ENCODE measurements at places on chromosomes 1 and 21.

DNA sequence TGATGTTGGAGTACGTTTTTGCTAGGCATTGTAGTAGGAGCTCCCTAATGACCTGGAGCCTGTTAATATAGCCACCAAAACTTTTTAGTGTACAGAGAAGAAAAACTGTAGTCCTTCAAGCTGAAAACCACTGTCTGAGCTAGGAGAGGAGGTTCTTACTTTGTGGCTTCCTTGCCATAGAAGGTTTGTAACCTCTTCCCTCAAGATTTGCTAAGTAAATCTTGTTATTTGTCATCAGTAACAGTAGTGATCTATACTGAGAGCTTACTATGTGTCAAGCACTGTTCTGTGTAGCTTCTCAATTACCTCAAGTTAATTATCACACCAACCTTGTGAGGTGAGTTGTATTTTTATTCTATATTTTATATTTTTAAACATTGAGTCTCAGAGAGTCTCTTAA lies 21.2 kb upstream of the LRRC8C start:
- no peak for DNase-seq

DNA sequence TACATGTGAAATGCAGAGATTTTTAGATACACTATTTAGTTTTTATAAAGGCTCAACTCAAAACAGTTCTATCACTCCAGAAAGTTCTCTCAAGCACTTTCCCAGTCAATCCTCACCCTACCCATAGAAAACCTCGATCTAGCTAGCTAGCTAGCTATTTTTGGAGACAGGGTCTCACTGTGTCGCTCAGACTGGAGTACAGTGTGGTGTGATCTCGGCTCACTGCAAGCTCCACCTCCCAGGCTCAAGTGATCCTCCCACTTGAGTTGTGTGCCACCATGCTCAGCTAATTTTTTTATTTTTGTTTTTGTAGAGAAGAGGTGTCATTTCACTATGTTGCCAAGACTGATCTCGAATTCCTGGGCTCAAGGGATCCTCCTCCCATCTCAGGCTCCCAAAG lies 236.9 kb downstream of the RERE start:
- no peak for DNase-seq

DNA sequence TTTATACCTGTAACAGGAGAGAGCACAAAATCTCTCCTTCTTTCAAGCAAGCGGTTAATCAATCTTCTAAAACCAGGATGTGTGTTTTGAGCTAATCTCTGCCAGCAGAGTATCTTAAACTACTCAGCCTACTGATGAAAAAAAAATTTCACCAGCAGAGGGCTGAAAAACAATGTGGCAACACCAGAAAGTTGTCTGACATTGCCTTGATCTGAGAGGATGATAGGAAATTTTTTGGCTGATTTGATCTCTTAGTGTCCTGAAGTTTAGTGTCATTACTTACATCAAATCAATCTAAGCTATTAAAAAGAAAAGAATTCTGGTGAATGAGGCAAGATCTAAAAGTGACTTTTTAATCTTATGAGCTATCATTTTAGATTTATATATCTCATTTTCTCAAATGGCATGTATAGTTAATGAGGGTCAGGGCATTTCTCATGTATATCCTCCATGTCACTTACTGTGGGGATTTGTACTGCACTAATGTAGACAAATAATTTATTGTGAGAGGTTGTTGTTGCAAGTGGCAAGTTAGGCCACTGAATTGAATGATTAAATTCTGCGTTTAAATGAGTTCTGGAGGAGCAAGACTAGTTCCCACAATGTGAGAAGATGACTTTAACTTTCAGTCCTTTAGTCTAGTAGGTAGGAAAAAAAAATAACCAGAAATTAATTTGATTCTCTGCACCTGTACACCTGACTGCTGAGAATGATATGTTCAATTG lies 10.9 kb downstream of the ADAMTS1 start:
- DNase-seq = no peak

GRCh38 chr1:41892301-41892781 lies 26.4 kb downstream of the HIVEP3 start:
- no peak for DNase-seq

DNA sequence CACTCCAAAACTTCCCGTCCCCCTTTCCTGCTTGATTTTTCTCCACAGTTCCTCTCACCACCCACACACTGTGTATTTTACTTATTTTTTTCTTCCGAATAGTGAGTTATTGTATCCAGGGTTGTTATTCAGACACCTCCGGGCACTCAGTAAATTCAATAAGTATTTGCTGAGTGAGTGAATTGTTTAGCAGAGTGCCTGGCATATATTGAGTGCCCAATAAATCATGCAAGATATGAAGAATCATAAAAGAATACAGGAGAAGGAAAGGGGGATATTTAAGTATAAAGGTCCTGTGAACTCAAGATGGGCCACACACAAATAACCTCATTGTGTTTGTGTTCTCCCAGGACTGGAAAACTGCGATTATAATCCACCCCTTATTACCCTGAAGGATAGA lies 139.9 kb downstream of the GALNT2 start:
- no peak for DNase-seq

DNA sequence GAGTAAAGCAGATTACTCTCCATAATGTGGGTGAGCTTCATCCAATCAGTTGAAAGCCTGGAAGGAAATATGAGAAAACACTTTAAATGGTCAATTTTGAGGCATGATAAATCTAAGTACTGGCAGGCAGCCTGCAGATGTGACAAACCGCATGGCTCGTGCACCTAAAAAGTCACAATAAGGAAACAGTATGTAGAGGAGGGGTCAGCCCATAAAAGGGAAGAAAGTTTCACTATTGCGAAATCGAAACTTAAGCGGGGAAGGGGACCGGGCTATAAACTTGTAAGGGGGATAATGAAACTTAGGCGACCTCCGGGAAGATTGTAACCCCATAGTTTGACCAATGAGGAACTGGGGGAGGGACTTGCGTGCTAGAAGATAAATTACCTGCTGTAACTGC lies 109.8 kb downstream of the PLPPR4 start:
- DNase-seq = no peak

- no peak for DNase-seq
These were observed 281.8 kb downstream of the VAV3 start for GRCh38 chr1:107683191-107683657.

- DNase-seq = no peak
These were observed 18.1 kb upstream of the SLC19A1 start for GRCh38 chr21:45560106-45561021.

- no peak for DNase-seq
These were observed 11.0 kb downstream of the MAPKAPK2 start for GRCh38 chr1:206695733-206696132.

DNA sequence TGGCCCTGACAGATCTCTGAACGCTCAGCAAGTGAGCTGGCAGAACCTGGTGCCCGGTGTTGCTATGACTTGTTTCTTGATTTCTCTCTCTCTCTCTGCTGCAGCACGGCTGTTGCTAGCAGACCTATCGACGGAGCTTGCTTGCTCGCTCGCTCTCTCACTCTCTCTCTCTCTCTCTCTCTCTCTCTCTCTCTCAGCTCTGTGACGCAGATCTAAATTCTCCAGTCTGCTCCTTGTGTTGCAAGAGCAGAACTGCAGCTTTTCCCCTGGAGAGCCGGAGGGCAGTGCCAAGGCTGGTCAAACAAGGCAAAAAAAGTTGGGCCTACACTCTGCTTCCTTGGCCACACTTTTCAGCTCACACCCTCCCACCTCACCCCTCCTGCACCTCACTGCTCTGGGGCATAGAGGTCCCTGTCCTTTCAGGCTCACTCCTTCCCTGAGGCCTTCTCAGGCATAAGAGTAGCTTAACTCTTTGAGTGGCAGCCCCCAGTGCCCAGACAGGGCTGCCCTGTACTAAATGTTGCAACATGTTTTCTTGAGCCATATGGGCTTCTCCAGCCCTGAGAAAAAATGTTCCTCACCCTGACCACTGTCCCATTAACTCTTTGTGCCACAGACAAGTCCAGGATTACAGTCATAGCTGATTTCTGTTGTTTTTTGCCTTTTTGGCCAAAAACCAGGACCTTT lies 72.2 kb downstream of the CD46 start:
- DNase-seq = peak; percentile 78

DNA sequence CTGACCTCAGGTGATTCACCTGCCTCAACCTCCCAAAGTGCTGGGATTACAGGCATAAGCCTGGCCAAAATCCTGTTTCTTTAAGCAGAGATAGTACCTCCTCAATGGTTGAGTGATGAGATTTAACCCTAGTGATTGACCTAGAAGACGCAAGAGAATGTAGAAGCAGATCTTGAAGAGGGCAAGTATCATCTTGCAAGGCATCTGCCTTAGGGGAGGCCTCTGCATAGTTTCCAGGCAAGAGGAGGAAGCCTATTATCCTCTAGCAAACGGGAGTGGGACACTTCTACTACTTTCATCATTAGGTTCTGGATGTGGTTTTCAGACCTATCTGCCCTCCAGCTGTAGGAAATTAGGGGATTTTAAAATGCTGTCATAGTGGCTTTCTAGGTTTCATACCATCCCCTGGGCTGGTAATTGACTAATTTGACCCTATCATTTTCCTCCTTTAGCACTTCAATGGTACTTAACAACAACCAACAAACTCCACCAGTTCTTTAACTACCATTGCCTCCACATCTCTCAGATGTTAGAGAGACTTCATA lies 10.0 kb upstream of the TRIM62 start:
- DNase-seq = no peak

GRCh38 chr1:151710187-151710840 lies 6.3 kb downstream of the CELF3 start:
- DNase-seq = peak; percentile 33

DNA sequence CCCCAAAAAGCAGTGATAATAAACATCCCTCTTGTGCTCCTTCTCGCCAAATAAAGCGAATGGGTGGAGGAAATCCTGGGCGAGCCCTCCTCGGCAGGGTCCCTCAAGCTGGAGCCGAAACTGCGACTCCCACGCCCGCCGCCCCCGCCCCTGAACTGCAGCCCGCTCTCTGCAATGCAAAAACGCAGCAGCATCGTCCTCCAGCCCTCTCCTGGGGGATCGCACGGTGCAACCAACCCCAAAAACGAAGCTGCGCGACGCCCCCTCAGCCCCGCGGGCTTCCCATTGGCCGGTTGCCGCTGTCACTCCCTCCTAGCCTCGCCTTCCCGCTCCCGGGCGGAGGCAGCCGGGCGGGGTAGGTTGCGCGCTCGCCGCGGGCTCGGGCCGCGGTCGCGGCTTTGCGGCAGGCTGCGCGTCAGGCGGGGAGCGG lies at the start of gene TMCC2:
TMCC2 (plus strand) TSS at position 363 of the 430 bp plus-strand sequence. CDS start 619 bp downstream, outside the sequence.
- peak; percentile 93 for DNase-seq

- no peak for DNase-seq
These were observed 13.1 kb downstream of the NR5A2 start for GRCh38 chr1:200040481-200041138.

GRCh38 chr1:27342778-27343638 lies 1.2 kb downstream of the SYTL1 start:
- no peak for DNase-seq

DNA sequence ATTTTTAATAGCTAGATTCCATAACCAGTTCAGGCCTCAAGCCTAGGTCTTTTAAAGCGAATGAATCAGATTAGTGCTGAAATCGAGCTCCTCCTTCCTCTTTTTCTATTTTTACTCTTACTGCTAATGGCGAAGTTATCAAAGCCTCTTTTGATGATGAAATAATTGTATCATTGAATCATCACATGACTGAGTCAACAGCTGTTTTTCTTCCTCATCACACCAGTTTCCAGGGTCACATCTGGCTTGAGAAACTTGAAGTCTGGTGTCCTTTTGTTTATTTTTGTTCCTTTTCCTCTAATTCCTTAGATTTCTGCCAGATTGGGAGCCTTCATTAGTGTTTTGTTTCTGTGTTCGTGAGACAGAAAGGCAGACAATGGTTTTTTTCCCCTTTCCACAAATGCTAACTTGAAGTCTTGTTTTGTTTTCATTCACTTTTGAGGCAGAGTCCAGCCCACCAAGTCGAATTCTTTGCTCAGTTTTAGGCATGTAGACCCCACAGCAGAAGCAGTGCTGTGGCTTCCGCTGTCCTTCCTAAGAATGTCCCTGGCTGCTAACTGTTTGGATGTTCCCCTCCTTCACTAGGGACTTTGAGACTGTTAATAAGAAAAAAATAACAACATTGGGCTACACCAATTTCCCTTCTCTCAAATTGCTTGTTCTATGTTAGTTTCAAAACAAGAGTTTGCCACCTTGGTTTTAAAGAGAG lies 51.9 kb upstream of the FMOD start:
- no peak for DNase-seq

DNA sequence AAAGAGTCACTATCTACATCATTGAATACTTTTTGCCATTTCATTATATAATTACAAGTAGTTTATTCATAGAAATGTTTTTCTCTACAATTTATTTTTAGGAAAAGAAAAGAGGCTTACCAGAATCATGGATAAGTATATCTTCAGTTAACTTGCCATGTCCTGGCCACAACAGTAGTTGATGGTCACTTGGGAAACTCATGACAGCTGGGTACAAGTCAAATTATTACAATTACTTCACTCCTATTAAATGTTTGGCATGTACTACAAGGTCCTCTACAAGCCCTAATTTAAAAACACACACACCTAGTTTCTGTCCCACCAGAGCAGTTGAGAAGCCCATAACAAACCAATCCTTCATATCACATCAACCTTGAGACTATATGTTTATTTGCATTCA lies 29.4 kb downstream of the PALMD start:
- DNase-seq = no peak

DNA sequence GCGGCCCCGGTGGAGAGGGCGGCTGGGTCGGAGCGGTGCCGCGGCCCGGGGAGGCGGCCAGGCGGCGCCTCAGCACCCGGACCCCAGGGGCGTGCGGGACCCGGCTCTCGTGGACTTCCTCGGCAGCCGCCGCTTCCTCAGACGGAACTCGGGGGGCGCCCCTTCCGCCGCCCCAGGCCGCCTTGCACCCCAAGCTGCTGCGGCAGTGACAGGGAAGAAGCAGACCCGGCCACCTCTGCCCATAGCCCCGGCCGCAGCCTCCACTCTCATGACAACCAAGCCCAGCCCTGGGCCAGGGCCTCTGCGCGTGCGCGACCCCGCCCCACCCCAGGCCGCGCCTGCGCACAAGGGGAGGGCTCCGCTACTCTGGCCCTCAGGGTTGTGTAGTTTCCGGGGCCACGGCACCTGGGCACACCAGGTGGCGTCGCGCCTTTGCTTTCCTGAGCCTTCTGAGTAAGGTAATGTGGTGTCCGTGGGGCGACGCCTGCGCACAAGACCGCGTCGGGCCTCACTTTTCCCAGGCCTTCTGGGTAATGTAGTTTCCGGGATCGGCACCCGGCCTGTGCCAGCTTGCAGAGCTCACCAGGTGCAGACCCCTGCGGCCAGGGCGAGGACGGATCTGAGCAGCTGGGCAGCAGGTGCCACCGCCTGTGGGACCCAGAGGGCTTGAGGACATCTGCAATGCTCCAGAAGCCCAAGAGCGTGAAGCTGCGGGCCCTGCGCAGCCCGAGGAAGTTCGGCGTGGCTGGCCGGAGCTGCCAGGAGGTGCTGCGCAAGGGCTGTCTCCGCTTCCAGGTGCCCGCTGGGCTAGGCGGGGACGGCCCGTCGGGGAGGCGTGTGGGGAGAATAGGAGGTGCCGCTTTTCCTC lies at the start of the genes CEP104 and DFFB:
CEP104 (minus strand) TSS at position 289 of the 868 bp plus-strand sequence. CDS start 4,804 bp downstream, outside the sequence.
DFFB (plus strand) TSS at position 554 of the 868 bp plus-strand sequence; CDS start at position 682, 128 bp downstream.
- peak; percentile 76 for DNase-seq

- DNase-seq = no peak
These were observed 46.4 kb upstream of the TRABD2B start for GRCh38 chr1:48043622-48044021.

- DNase-seq = no peak
These were observed 46.1 kb downstream of the ITSN1 start for GRCh38 chr21:33688353-33688752.

- peak; percentile 5 for DNase-seq
These were observed 710 bp downstream of the GLRX2 start for GRCh38 chr1:193104502-193104906.
